MM.1S (cell line): ENCODE measurements at places on chromosomes 6 and 20.

GRCh38 chr6:96862560-96862959 lies 25.3 kb upstream of the GPR63 start:
- DNase-seq = no peak

- DNase-seq = peak; percentile 42
These were observed 1.7 kb downstream of the PPP1R10 start for GRCh38 chr6:30615219-30615957.

- DNase-seq = no peak
These were observed 37.5 kb downstream of the YTHDF1 start for GRCh38 chr20:63178446-63178820.

- DNase-seq = no peak
These were observed 57.8 kb downstream of the IL22RA2 start for GRCh38 chr6:137115658-137116057.

GRCh38 chr6:31792761-31793171 lies 2.8 kb downstream of the VARS1 start:
- DNase-seq = no peak

DNA sequence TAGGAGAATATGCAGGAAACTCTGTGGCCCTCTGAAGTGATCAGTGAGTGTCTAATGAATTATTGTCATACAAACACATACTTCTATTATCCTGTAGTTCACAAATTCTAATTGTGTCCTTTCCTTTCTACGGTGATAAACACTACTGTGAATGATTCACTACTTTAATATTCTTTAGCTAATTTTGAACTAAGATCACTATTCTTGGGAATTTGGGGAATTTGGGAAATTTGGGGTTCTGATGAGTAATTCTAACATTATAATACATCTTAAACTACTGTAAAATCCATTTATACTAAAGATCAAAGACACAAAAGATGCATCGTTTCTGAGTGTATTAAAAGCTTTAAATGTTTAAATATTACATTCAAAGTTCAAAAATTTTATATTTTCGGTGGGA lies 1287.2 kb upstream of the CITED2 start:
- no peak for DNase-seq
